Right renal cortex interstitium (tissue), 3 donors: ENCODE measurements at places on chromosomes 1 and 21. TPM values are rescaled to one million over a fixed set of nuclear protein-coding genes. Genes with fewer than 3 reads are reported as not detected.

The PEX14 gene
- polyA plus RNA-seq, result 19.5 TPM

DNA sequence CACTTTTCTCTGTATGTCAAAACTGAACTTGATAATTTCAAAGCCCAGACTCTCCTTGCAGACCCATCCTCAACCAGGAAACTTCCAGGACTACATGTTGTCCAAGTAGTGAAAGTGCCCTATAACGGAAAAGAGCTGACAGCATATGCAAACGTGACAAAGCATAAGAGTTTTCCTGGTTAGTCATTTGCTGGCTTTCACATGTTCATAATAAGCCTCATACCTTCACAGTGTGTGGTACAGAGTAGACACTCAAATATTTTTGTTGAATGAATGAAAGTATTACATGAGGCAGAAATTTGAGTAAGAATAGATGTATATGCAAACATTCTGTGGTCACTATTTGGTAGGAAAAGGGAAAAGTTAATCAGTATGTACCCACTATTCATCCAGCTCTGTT, 473.3 kb downstream of the MRPL39 start:
- DNase-seq, result no peak

The PLPPR5 gene
- polyA plus RNA-seq, result 2.0 TPM

The RHD gene
- 0.56 TPM for polyA plus RNA-seq

The HUNK gene
- 15.1 TPM for polyA plus RNA-seq

DNA sequence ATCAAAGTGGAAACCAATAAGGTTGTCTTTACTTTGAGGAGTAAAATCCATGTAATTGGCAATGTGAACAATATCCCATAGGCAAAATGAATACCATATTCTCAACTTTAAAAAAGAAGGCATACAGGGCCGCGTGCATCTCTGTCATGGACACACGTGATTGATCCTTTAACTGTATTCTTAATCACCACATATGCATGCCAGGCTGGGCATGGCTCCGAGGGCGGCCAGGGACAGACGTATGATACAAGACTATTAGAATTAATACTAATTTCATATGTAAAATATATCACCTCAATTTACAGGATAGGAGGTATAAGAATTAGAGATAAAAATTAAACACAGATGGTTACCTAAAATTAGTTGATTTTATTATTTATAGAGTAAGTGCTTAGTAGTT, 11.2 kb downstream of the RGS21 start:
- DNase-seq, result no peak

DNA sequence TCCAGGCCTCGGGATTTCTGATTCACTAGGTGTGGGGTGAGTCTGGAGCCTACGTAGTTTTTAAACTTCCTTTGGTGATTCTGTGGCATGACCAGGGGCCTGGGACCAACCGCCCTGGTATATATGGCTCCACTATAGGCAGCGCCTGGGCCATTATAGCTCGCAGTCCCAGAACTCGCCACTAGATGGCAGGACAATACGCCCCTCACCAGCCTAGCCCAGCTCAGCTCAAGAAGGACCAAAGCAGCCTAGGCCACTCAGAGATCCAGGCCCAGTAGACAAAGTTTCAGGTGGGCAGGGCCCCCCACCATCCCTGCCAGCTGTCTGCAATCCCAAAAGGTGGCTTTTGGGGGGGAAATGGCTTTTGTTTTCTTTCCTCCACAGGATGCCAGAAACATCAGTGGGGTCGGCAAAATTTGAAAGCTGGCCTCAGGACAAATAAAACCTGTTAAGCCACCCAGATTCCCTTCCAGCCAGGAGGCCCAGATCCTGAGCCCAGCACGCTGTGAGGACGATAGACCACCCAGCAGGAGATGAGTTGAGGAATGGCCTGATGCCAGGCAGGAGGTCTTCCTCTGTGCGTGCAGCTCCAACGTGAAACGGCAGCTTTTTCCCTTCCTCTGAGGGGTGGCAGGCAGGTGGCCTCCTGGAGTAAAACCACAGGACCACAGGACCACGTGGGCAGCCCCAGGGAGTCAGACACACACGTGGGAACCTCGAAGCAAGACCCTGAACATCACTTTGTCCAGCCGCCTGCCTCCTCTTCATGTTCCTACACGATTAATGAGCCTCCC, 24.8 kb upstream of the TMEM51 start:
- DNase-seq, result peak; percentile 58

GRCh38 chr1:40803447-40803846, 19.9 kb downstream of the KCNQ4 start:
- no peak for DNase-seq

DNA sequence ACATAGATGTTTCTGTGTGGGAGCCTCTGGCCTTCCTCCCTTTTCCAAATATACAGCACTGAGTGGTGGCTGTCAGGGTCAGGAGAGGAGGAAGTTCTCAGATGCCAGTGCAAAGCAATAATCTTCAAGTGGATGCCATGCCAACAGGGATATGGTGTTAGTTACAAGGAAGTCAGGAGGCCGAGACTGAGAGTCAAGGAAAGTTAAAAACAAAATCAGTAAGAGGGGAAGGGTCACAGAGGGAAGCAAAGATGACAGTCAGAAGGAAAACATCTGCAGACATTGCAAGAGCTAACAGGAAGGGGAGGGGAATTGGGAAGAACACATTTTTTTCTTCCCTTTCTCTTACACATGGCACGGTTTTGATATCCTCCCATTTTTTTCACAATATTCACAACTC, 691.4 kb downstream of the ADGRL2 start:
- DNase-seq, result peak; percentile 45

- no peak for DNase-seq
These were observed 2.5 kb downstream of the PRKACB start for GRCh38 chr1:84146411-84147032.

- DNase-seq, result no peak
These were observed 181.8 kb upstream of the OLFM3 start for GRCh38 chr1:102178480-102178879.

DNA sequence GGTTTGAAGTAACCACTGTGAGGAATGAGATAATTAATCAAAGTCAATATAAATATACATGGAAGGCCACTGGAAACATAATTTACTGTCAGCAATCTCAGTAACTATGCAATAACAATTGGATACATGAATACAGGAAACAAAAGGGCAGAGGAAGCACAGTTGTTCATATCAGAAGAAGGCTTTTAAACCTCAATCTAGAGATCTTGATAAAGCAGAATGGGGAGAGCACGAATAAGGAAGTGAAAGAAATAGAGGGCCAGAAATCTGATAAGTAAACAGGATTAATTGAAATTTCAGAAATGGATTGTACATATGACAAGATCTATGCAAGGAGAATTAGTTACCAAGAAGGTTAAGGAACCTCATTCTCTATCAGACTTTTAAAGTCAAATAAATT, 93.0 kb downstream of the EVI5 start:
- no peak for DNase-seq

DNA sequence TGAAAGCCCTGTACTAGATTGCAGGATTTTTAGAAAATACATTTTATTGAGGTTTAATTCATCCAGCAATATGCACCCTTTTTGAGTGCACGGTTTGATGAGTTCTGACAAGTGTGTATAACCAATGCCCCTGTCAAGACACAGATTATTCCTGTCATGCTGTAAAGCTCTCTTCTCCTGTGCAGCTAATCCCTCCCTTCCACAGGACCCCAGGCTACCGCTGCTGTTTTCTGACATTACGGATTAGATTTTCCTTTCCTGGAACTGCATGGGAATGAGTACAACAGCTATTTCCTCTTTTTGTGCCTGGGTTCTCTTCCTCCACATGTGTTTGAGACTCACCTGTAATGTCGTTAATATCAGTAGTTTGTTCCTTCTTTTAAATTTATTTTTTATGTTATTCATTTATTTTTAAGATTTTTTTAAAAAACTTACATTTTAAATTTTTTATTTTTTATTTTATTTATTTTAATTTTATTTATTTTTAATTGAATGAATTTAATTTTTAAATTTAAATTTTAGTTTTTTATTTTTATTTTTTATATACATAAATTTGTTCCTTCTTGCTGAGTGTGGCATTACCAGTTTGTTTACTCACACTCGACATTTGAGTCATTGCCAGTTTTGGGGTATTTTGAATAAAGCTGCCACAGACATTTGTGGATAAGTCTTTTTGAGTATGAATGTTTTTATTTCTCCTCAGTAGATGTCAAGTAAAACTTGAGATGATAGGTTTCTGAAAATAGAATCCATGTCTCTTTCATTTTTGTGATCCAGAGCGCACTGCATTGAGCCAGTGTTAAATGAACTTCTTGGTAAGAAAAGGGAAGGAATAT, 79.0 kb upstream of the B3GALT5 start:
- no peak for DNase-seq

The OR6K3 gene
- 0.07 TPM for polyA plus RNA-seq

DNA sequence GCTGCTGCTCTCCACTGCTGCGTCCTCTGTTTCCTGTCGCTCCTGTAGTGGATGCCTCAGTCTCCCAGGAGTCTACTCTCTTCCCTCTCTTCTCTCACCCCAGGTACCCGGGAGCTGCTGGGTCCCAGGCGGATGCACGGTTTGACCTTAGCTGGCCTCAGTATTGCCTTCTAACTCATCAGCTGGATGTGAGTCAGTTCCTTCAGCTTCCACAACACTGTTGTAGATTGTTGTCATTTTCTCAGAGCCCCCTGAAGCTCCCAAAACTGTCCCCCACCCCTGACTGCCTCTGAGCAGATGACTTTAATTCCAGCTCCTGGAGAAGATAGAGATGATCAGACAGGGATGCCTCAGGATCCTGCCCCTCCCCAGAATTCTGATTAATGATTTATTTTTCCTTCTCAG, 7.2 kb downstream of the CNIH3 start:
- no peak for DNase-seq

DNA sequence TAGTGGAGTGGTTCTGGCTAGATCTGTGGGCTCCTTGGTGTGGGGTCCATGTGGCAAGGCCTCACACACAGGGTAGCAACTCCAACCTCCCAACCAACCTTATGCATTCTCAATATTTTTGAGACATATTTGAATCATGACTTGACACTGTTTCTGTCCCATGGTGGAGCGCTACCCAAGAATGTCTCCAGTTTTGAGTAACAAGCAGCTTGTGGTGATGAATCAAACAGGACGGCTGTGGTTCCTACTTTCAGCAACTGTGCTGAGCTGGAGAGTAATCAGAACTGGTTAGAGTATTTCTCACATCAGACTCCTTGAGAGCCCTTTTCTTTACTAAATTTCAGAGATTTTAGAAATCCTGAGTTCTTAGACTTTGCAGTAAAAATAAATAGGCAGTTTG, 3.1 kb downstream of the LCE3D start:
- no peak for DNase-seq

DNA sequence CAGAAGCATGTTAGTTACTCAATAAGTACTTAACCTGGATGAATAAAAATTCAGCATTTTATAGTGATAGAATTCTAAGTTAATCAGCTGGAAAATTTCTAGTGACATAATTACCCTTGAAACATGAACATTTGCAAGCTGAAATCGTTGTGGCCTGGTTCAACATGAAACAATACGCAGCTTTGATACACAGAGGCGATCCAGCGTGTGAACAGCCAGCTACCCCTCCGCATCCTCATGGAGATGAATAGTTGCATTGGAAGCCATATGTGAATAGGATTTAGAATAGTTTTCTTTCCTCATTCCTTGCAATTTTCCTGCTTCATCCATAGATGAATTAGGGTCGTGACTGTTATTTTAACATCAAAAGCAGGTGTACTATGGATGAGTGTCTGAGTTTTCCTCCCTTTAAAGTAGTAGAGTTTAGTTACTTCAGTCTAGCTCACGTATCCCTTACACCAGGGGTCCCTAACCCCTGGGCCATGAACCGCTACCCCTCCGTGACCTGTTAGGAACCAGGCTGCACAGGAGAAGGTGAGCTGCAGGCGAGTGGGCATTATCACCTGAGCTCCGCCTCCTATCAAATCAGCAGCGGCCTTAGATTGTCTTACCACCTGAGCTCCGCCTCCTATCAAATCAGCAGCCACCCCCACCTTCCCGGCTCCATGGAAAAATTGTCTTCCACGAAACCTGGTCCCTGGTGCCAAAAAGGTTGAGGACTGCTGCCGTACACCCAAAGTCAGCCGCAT, 6.2 kb upstream of the TARBP1 start:
- DNase-seq, result no peak

DNA sequence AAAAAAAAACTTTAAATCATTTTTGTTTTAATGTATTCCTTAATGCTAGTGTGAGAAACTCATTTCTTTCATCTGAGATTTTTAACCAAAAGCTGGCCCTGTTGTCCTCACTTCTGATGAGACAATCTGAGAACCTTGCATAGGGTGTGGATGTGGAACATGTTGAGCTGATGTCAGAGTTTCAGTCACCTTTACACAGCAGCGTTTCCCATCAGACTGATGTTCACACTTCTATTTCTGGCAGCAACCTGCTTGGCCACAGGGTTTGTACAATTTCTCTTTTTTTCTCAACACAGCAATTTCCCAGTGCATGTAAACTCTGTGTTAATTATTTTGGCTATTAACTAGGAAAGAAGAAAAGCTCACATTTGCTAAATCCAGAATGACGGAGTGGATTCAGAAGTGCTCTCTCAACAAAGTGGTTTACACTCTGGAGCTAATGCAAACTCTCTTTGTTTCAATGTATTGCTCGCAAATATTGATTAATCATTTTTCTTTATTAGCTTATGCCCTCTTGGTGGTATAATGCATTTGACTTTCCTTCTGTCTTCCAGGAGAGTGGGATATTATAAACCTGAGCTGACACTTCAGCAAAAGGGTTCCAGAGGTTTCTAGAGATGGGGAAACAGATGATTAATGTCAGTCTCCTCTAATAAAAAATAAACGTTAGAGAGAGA, 70.5 kb upstream of the HSPA13 start:
- no peak for DNase-seq

The TMPRSS15 gene
- polyA plus RNA-seq, result 0.29 TPM

GRCh38 chr1:174451408-174451807, 3.6 kb downstream of the GPR52 start:
- DNase-seq, result no peak

The CHAF1B gene
- 9.7 TPM for polyA plus RNA-seq

The SYPL2 gene
- 6.7 TPM for polyA plus RNA-seq

DNA sequence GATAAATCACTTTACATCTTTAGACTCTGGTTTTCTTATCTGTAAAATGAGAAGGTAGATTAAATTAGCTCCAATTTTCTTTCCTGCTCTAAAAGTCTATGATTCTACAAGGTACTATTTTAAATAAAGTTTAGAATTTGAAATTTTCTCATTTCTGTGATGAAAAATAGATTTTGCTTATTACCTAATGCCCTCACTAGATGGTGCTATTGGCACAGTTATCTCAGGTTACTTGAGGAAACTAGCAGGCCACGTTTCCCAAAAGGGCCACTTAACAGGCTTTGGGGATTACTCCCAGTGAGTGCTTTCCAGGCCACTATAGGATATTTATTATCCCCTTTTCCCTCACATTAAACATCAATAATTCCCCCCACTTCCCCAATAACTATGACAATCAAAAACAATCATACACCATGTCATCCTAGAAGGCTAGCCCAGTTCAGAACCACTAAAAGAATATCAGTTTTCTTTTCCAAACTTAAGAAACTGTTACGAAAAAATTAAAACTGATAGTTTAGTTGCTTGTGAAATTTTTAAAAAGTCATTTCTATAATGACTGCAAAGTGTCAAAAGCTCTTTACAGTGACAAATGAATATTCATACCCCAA, 30.6 kb downstream of the OMA1 start:
- peak; percentile 46 for DNase-seq

- no peak for DNase-seq
These were observed 16.2 kb downstream of the KRTAP10-1 start for GRCh38 chr21:44523567-44524413.
